ENCODE measurements at places on chromosomes 2 and 18. TPM values are rescaled to one million over a fixed set of nuclear protein-coding genes. Genes with fewer than 3 reads are reported as not detected.
A peak's percentile ranks its signal among the peaks of the same experiment; 100 is the strongest.

Gene TSPYL6
- not detected for total RNA-seq

Gene MALL
- 606 TPM for total RNA-seq

Gene MEP1B
- 1,014 TPM for total RNA-seq

Gene GALNT3
- 32.2 TPM for total RNA-seq

Gene HOXD4
- total RNA-seq, result 1.7 TPM

Gene TLX2
- not detected for total RNA-seq

Gene COL3A1
- total RNA-seq, result 317 TPM

Gene SLC66A2
- total RNA-seq, result 28.0 TPM

Gene GCG
- total RNA-seq, result 5.0 TPM

GRCh38 chr2:28390241-28390745, 2.4 kb upstream of the FOSL2 start:
- peak; percentile 92 for DNase-seq
- H3K27me3 ChIP-seq, result no peaks in the 10 kb centered on the region
- H3K4me1 ChIP-seq, result no peaks in the 10 kb centered on the region
- H3K4me3 ChIP-seq, result peak overlapping the region; percentile 60
- H3K36me3 ChIP-seq, result no peaks in the 10 kb centered on the region
- peak overlapping the region; percentile 99 for H3K27ac ChIP-seq

- H3K4me1 ChIP-seq, result no peaks in the 10 kb centered on the region
- no peak overlapping the region for H3K27ac ChIP-seq
- DNase-seq, result no peak
- H3K4me3 ChIP-seq, result no peak overlapping the region
- no peaks in the 10 kb centered on the region for H3K27me3 ChIP-seq
These were observed 47.6 kb upstream of the MCFD2 start for GRCh38 chr2:46963210-46963609.

- no peak overlapping the region for H3K27ac ChIP-seq
- no peaks in the 10 kb centered on the region for H3K4me1 ChIP-seq
- no peak overlapping the region for H3K4me3 ChIP-seq
- DNase-seq, result no peak
- peaks cover 50% of the 10 kb centered on the region for H3K36me3 ChIP-seq
These were observed 206.4 kb downstream of the NBAS start for GRCh38 chr2:15354596-15355366.

GRCh38 chr2:45218931-45219339, 209.7 kb upstream of the SIX2 start:
- H3K27ac ChIP-seq, result no peak overlapping the region
- H3K27me3 ChIP-seq, result no peaks in the 10 kb centered on the region
- no peak for DNase-seq
- no peaks in the 10 kb centered on the region for H3K4me1 ChIP-seq

- H3K4me1 ChIP-seq, result no peaks in the 10 kb centered on the region
- DNase-seq, result no peak
- no peak overlapping the region for H3K27ac ChIP-seq
- H3K4me3 ChIP-seq, result no peak overlapping the region
These were observed 100.0 kb upstream of the HDAC4 start for GRCh38 chr2:239500574-239501550.

DNA sequence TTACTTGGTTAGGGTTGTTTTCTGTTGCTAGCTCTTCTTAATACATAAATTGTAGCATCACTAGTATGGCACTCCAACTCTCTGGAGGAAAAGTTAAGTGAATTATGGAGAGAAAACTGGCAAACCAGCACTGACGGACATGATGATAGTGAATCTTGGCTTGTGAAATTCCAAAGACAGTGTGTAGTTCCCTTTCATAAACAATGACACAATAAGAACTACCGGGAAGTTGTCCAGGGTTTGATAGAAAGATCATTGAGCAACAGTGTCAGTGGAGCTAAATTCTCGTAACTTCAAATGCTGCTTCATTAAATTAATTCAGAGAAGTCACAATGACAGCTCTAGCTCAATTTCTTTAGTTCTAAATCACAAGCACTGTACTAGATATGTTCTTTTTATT, 66.5 kb downstream of the RIT2 start:
- no peaks in the 10 kb centered on the region for H3K36me3 ChIP-seq
- no peak overlapping the region for H3K4me3 ChIP-seq
- DNase-seq, result no peak

DNA sequence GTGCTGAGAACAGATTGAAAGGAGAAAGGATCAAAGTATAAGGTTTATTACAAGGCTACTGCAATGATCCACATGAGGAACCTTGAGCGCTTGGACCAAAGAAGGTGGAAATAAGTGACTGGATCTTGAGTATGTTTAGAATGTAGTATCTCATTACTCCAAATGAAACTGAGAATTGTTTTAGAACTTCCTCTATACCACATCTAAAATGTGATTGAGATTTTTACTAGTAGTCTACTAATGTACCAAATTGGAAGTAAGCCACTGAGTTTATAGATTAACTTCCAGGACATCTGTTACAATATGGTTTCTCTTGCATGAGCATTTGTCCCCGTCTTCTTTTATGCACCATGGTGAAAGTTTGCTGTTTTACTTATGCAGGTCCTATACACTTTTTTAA, 300.5 kb downstream of the SUCLG1 start:
- H3K27me3 ChIP-seq, result no peaks in the 10 kb centered on the region
- no peaks in the 10 kb centered on the region for H3K36me3 ChIP-seq
- no peak overlapping the region for H3K27ac ChIP-seq
- no peak for DNase-seq
- H3K4me3 ChIP-seq, result no peak overlapping the region
- H3K4me1 ChIP-seq, result no peaks in the 10 kb centered on the region

GRCh38 chr2:26732446-26732845, 31.6 kb upstream of the SLC35F6 start:
- no peaks in the 10 kb centered on the region for H3K4me1 ChIP-seq
- H3K27ac ChIP-seq, result no peak overlapping the region
- no peak overlapping the region for H3K4me3 ChIP-seq
- H3K27me3 ChIP-seq, result no peaks in the 10 kb centered on the region

DNA sequence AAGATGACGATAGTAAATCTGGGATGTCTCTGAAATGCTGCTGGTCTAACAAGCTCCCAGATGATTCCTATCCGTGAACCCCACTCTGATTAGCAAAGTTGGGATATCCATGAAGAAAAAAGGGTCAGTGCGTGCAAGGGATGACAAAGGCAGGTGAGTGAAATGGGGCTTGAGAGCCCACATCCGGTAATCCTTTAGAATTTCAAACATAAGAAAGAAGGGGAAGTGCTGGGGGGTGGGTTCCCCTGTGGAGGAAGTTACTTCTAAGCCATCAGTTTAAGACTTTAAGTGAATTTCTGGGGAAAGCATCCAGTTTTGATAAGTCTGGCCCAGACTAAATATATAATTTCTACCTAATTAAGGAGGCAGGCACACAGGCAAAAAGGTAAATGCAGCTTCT, 209.5 kb downstream of the DPP10 start:
- no peaks in the 10 kb centered on the region for H3K4me1 ChIP-seq
- no peaks in the 10 kb centered on the region for H3K36me3 ChIP-seq
- DNase-seq, result no peak

GRCh38 chr2:65465857-65466256, 33.5 kb upstream of the SPRED2 start:
- H3K27ac ChIP-seq, result no peak overlapping the region
- DNase-seq, result no peak
- H3K4me3 ChIP-seq, result no peak overlapping the region
- H3K4me1 ChIP-seq, result no peaks in the 10 kb centered on the region

DNA sequence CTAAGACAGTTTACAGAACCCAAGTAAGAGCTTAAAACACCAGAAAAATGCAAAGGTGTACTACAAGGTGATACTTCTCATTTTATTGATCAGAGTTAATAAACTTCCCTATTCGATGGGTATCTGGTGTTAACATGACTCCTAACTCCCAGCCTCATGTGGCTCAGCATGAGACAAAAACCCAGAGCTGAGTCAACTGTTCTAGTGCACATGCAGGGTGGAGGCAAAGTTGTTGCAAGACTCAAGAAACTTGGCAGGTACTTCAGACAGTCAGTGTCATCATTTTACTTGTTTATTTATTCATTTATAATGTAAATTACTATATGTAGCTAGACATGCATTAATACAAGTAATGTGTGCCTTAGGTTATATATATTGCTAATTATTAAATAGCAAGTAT, 216.6 kb upstream of the DSEL start:
- no peaks in the 10 kb centered on the region for H3K36me3 ChIP-seq
- DNase-seq, result no peak
- no peak overlapping the region for H3K4me3 ChIP-seq
- H3K4me1 ChIP-seq, result no peaks in the 10 kb centered on the region
- no peaks in the 10 kb centered on the region for H3K27me3 ChIP-seq
